Stromal cell of bone marrow (primary cell): ENCODE measurements at places on chromosomes 3 and 15.

DNA sequence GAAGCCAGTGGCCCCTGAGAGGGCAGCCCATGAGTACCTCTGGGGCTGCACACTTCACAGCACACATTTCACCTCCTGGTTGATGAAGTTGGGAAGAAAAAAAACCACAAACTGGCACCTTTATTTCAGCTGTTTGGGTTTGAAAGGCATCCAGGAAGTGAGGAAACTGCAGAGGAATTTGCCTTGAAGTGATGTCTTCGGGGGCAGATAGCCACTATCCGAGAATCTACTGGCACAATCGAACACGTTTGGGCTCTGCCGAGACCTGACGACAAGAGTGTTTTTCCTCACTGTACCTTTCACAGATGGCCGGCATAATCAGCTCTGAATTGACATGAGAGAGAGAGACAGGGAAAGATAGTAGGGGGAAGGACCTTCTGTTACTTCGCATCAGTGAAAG lies 59.7 kb downstream of the LRIG1 start:
- DNase-seq, result no peak

DNA sequence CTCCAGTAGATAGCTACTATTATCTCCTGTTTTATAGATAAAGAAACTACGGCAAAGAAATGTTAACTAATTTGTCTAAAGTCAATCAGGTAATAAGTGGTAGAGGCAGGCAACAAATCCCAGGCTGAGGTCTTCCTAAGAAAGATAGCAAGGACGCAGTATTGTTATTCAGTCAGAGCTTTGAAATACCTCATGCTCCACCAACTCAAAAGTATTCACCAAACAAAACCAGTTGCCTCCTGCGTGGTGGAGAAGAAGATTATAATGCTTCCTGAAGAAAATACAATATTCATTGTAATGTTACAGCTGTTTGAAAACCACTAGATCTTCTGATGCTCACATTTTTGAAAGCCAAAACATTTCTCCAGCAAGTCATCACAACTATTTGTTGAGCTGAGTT lies 138.2 kb upstream of the CNTN4 start:
- no peak for DNase-seq

GRCh38 chr3:41690766-41691563 lies 270.9 kb downstream of the ULK4 start:
- DNase-seq, result no peak

- DNase-seq, result no peak
Observed at GRCh38 chr15:72063186-72063585, 54.8 kb downstream of the MYO9A start.

DNA sequence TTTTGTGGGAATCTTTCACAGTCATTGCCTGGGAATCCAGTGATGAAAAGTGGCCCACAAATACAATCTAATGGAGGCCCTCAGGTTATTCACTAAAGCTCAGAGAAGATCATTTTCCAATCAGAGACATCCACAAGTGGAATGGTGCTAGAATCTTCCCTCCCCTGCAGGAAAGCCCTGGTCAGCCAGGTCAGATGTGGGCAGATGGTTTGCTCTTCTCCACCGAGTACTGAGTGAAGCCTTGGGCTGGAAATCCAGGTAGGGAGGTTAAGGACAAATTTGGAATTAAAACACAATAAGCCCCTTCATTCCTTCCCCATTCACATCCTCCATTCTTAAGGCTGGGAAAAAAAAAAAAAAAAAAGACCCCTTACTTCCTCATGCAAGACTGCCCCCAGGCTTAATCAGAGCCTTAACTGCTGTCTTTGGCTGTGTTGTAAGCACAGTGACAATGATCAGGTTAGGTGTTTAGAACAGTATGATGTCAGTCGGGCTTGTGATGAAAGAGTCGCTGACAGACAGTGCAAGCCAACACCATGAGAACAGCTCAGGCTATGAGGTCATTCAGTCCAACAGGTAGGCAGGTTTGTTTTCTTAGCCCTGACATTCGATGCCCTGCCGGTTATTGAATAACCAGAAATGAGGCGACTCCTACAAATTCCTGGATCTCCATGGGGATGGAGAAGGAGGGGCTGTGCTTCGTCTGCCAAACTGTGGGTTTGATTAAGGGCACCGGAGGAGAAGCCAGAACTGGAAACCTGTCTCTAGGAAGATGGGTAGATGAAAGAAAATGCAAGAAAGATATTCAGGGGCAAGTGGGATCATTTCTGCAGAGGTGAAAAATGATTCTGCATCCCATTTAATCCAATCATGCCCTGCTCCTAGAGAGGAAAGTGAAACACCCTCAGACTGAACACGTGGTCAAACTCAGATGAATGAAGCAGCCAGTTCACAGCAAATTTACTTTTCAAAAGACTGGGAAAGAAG lies 23.5 kb upstream of the HES1 start:
- no peak for DNase-seq

DNA sequence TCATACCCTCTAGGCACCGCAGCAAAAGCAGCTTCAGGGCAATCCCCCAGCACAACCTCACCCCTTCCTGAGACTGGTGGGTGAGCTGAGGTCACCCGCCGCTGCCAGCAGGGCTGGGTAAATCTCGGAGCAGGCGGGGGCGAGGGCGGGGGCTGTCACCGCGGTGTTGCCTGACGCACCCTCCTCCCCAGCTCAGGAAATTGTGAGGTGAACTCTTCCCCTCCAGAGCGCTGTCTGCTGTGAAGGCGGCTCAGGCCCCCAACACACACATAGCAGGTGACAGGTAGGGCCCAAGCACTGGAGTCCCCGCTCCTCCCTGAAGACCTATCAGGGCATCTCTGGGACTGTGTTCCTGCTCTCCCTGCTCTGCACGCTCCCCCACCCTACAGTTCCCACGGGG lies 30.2 kb upstream of the FURIN start:
- no peak for DNase-seq

GRCh38 chr3:58189691-58190090 lies 21.1 kb downstream of the DNASE1L3 start:
- no peak for DNase-seq
